ENCODE measurements at places on chromosomes 4 and X.

DNA sequence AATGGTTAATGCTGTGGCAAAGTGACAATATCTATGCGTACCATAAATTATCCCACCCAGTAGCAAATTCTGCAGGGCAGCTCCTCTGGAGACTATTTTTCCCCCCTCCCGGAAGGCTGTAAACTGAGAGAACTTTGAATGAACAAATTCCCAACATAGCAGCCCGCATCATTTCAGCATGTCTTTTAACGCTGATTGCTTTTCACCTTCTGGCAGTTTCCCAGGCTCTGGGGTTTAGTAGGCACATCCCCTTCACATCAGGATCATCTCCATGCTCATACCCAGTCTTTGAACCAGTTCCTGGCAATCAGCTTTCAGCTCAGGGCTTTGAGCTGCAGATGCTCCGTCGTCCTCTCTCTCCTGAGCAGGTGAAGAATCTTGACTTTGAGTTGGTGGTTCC is 26.6 kb upstream of the WDR1 start:
- no peak for DNase-seq

- no peak for DNase-seq
These were observed 130.1 kb downstream of the KLHL34 start for GRCh38 chrX:21528076-21528475.

DNA sequence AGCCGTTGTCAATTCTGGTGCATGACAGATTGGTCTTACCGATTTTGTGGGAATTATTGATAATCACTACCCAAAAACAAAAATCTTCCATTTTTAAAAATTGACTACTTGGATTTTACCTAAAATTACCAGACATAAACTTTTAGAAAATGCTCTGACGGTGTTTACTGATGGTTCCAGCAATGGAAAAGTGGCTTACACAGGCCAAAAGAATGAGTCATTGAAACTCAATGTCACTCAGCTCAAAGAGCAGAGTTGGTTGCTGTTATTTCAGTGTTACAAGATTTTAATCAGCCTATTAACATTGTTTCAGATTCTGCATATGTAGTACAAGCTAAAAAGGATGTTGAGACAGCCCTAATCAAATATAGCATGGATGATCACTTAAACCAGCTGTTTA is 23.0 kb upstream of the UGT2B17 start:
- no peak for DNase-seq

GRCh38 chr4:86657910-86658309 is 63.8 kb downstream of the PTPN13 start:
- no peak for DNase-seq

DNA sequence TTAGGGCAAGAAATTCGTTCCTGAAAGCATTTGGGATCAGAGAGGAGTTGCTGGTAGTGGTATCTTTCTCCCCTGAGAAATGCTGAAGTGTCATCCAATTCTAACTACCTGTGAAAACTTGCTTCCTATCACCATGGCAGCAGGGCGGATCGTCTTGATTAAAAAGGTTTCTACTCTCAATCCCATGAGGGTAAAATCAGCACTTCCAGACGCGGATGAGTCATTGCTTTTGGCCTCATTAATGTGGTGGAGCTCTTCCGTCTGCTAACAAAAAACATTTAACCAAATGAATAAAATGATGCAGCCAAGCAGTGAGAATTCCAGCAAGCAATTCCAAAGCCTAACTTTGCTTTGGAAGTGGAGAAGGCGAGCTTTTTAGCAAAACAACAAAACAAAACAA is 325.6 kb downstream of the CAMK2D start:
- peak; percentile 80 for DNase-seq

DNA sequence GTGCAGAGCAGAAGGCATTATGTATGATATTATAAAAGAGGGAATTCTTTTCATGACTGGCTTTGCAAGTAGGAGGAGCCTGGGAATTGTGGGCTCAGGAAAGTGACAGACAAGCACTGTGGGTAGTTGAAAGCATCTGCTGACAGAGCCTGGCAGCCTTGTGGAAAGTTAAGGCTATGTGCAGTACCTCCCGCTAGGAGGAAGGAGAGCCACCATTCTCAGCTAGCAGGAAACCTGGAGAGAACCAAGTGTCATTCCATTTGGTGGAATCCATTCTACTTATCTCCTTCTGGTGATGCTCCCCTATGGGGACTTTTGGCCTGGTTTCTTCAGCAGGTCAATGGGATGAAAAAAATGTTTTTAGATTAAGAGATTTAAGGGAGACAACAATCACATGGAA is 81.8 kb downstream of the ASB9 start:
- no peak for DNase-seq

DNA sequence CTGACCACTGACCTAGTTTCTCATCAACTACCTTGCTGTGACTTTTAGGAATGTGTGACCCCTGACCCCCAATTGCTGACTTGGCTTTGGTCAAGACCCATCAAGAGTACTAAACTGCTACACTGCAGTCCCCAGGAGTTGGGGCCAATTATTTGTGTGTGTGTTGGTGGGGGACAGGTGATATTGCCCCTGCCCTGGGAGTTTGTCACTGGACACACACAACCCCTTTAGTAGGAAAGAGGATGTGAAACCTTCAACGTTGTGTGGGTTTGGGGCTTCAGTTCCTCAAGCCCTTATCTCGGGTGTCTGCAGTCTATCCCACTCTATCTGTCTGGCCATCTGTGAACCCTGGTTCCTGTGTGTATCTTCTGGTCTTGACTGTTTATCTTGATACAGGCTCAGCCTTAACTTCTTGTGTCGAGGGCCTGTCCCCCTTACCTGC is 6.5 kb downstream of the SASH3 start:
- no peak for DNase-seq

GRCh38 chr4:113500424-113500823 is 261.1 kb downstream of the CAMK2D start:
- no peak for DNase-seq

GRCh38 chr4:126748736-126749135 is 884.0 kb upstream of the INTU start:
- no peak for DNase-seq

DNA sequence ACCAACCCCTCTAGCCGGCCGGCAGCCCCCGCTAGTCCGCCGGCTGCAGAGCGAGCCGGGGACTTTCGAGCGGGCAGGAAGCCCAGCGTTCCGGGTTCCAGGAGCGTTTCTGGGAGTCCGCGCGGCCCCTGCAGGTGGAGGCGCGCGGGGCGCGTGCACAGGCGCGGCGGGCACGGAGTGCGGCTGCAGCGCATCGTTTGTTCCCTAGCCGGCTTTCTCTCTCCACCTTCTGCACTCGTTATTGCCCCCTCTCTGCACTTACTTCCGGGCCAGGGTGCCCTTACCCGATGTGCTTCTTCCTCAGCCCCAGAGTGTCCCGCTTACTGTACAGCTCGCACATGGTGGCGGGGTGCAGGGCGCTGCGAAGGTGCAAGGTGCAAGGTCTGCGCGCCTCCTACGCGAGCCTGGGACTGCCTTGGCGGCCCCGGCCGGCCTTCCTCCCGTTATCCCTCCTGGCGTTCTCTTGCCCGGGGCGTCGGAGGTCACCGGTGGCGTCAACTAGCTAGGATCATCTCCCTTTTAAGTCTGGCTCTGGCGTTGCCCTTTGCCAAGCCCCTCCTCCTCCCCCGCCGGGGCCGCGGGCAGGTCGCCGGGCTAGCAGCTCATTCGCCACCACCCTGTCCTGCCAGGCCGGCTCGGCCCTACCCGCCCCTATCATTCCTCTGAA is at the start of gene ETNPPL:
TSS of gene ETNPPL (minus strand) at position 495 of the 667 bp plus-strand sequence. CDS start at position 340, 155 bp downstream.
- no peak for DNase-seq

DNA sequence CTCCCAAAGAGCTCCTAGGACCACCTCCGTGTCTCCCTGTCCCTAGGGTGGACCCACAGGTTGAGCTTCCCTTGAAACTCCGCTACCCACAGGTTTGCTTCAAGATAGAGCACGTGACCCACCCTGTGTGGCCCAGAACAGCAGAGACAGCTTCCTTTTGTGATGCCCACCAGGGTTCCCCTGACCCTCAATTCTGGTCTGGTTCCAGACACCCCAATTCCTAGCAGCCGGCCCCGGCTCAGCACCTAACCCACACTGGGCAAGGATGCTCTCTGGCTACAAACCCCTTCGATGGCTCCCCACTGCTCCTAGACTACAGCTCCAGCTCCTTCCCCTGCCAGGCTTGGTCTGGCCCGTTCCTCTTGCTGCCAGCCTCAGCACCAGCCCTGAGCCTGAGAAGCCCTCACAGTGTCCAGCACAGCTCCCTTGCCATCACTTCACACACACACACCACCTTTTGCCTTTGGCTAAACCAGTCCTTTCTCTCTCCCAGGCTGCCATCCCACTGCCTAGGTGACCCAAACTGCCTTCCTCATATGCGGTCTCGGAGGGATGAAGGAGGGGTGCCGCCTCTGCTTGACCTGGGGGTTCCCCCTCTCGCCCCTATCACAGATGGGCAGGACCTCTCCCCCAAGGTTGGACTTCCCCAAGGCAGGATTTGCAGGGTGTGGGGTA is 6.2 kb downstream of the PNCK start:
- DNase-seq: no peak

- no peak for DNase-seq
These were observed 32.5 kb downstream of the MAOA start for GRCh38 chrX:43688586-43688985.

GRCh38 chrX:132676102-132676501 is 187.3 kb upstream of the MBNL3 start:
- no peak for DNase-seq

All from fibroblast of skin of left biceps (primary cell).